ENCODE measurements at places on chromosomes 6 and 20.

GRCh38 chr6:163254341-163254835, 160.1 kb upstream of the QKI start:
- DNase-seq, result no peak

GRCh38 chr6:136274062-136274461, 15.6 kb downstream of the BCLAF1 start:
- no peak for DNase-seq

DNA sequence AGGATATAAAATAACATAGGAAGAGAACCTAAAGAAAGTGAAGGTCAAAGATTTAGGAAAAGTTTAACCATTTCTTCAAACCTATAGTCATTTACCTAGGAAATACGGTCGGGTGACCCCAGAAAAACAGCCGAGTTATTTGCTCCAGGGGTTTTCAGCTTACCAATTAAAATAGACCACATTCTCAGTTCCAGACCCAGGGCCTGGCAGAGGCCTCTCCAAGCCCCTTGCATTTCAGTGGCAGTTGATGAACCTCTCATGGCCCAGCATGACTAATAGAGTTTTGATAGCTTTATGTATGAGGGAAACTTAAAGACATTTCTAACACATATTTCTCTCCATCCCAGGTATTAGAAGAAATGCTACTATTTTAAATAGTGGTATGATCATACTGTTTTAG, 113.5 kb downstream of the OGFRL1 start:
- DNase-seq, result no peak

GRCh38 chr6:149900620-149901443, 2.9 kb upstream of the RAET1E start:
- DNase-seq, result no peak

DNA sequence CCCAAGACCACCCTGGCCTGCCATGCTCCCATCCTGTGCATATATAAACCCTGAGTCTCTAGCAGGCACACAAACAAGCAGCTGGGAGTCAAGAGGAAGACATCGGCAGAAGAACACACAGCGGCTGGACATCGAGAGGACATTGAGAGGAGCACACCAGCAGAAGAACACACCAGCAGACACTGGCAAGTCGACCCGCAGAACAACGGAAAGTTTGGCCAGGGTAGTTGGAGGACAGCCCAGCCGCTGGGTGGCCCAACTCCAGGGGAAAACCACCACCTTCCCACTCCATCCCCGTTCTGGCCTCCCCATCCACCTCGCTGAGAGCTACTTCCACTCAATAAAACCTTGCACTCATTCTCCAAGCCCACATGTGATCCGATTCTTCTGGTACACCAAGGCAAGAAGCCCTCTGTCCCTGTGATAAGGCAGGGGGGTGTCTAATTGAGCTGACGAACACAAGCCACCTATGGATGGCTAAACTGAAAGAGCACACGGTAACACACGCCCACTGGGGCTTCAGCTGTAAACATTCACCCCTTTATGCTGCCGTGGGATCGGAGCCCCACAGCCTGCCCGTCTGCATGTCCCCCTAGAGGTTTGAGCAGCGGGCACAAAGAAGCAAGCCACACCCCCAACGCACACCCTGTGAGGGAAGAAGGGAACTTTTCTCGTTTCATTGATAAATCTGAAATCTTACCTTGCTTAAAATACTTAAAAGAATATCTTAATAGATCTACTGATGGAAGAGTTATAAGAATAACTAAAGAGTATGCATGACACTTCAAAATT, 13.8 kb downstream of the TMX4 start:
- no peak for DNase-seq

DNA sequence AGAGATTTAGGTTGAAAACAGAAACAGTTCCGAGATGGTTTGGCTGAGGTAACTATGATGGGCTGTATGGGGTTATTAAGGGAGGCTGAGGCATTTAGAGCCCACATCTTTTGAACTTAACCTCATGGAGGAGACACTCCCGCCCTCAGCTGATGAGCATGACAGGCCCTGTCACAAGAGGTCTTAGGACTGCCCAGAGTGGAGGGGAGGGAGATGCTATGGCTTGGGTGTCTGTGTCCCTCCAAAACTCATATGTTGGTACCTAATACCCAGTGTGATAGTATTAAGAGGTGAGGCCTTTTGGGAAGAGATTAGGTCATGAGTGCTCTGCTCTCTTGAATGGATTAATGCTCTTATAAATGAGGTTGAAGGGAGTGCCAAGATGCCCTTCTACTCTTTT, 126.6 kb downstream of the CDC5L start:
- DNase-seq, result no peak

Data from fibroblast of mammary gland (primary cell).